ENCODE measurements at places on chromosomes 11 and 22.

GRCh38 chr11:95516175-95516574, 273.4 kb downstream of the FAM76B start:
- DNase-seq: no peak

- no peak for DNase-seq
These were observed 306.3 kb downstream of the CNTN5 start for GRCh38 chr11:99327066-99327465.

DNA sequence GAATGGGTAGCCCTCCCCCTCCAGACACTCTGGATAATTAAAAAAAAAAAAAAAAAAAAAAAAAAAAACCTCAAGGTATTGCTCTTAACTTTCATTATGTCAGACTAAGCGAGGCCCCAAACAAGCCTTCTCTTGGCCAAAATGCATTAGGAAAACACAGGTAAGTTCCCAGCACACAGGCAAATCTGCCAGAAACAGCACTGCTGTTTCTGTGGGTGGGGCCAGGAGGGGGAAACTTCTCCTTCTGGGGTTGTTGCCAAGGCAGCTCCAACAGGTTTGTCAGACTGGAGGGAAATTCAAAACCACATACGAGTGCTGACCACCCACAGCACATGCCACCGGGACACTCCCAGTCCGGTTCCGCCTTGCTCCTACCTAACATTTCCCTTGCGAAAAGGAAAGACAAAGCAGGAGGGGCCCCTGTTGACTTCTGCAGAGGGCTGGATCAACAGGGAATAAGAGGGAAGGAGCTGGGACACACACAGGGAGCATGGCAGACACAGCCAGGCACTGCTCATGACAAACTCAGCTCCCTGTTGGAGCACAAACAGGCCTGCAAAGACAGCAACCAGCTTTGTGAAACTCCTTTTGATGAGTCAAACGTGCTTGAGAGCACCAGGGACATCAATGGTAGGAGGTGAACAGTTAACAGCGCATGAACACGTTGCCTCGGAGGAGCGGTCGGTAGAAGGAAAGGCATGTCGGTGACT, 55.0 kb downstream of the MYH9 start:
- peak; percentile 71 for DNase-seq

GRCh38 chr11:121636800-121637176, 184.0 kb upstream of the SORL1-AS1 start:
- no peak for DNase-seq

DNA sequence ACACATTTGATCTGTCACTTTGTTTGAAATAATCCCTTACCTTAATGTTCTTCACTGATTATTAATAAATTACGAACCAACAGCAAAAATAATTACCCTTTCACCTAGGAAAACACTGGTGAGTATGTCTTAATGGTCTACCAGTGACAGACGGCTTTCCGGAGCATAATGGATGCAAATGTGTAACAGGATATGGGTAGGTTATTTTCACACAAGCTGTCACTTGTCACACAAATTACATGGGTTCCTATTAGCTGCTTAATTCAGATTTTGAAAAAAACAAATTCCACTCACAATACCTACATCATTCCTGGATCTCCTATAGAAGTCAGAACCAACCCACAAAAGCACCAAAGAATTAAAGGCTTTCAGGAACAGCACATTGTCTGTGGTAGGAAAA, 127.9 kb downstream of the WT1 start:
- DNase-seq: no peak

DNA sequence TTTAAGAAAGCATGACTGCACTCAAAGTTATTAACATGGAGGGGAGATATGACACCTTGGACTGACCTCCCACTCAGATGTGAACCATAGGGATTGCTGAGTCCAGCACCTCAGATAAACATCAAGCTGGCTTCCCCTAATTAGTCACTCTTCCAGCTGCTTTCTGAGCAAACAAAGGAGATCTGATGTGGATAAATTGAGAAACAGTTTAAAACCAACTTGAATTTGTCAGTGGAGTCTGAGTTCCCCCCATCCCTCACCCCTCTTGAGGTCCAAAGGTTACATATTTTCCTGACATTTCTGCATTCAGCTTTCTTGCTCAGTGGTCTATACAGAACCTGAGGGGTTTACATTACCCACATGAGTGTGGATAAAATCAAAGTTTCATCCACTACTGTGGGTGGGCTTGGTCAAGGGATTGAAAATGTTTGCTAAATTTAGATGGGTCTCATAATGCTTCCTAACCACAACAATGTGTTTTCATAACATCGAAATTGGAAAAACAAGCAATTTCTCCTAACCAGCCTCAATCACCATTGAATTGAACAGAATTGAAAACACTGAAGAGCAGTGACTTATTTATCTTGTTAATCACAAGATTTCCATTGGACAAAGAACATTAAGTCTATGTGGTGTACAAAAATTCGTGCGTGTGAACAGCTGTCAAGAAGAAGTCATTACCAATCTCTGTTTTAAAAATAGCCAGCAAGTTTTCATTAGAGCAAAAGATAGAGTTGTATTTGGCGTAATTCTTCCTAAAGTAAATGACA, 292.3 kb downstream of the METTL15 start:
- DNase-seq: no peak

DNA sequence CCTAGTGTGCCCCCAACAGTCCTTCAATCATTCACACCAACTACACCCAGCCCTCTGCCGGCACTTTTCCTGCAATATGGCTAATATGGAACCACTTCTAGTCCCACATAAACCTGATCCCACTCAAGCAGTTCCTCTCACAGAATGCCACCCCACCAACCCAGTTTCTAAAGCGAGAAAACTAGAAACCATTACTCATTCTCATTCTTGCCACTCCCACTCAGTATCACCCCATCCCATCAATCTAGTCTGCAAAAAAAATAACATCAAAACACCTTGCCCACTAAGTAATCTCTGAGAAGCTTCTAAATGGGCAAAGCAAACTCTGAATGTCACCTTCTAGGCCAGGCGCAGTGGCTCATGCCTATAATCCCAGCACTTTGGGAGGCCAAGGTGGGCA, 17.9 kb downstream of the NAP1L4 start:
- no peak for DNase-seq

DNA sequence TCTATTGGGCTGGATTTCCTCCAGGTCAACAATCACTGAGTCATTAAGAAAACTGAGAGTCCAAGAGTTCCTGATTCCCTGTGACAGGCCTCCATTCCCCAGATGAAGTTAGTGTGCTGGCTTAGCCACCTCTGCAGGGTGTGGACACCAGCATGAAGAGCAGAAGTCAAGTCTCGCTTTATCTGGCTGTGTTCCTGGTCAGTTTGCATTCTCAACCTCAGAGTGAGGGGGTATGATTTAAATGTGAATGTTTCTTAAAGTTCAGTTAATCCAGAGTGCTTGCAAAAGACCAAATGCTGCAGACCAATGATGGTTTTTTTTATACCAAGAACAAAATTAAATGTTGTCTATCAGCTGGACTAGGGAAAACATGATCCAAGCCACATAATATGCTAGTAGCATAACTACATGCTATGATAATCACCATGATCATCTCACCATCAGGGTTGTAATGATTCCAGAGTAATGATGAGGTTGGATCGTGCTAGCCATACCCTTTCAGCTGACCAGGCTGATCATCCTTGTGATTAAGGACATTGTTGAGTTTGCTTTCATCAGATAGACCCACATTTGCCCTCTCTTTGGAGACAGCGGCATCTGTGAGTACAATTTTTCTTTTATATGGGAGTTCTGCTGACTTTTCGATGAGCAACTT, 145.8 kb upstream of the ARHGAP20 start:
- DNase-seq: no peak

- DNase-seq: no peak
These were observed 45.2 kb downstream of the RASSF10 start for GRCh38 chr11:13054278-13054677.

Data from activated naive CD4-positive, alpha-beta T cell treated with anti-CD3 and anti-CD28 coated beads, Interleukin-2, amount 50 U/mL, for 16 hours (primary cell).